Dermis blood vessel endothelial cell (primary cell): ENCODE measurements at places on chromosomes 4 and X. TPM values are rescaled to one million over a fixed set of nuclear protein-coding genes. Genes with fewer than 3 reads are reported as not detected.

Gene STATH
- total RNA-seq = not detected in 2 replicates

Gene PTCHD1
- total RNA-seq = not detected in 2 replicates

Gene MAGEC2
- not detected in 2 replicates for total RNA-seq

Gene MSANTD1
- 0.19 and 0.34 TPM in 2 replicates for total RNA-seq
